ENCODE measurements at places on chromosomes 5 and 9.

- no peak for DNase-seq
These were observed 931 bp downstream of the FAM219A start for GRCh38 chr9:34457266-34458012.

- no peak for DNase-seq
These were observed 88.5 kb downstream of the ZNF618 start for GRCh38 chr9:113964495-113965170.

GRCh38 chr5:61402970-61403900 lies 71.2 kb downstream of the ZSWIM6 start:
- DNase-seq, result no peak

GRCh38 chr5:99544356-99544755 lies 615.5 kb upstream of the CHD1 start:
- DNase-seq, result no peak

- no peak for DNase-seq
These were observed 212.3 kb downstream of the DOCK8 start for GRCh38 chr9:426976-427375.

DNA sequence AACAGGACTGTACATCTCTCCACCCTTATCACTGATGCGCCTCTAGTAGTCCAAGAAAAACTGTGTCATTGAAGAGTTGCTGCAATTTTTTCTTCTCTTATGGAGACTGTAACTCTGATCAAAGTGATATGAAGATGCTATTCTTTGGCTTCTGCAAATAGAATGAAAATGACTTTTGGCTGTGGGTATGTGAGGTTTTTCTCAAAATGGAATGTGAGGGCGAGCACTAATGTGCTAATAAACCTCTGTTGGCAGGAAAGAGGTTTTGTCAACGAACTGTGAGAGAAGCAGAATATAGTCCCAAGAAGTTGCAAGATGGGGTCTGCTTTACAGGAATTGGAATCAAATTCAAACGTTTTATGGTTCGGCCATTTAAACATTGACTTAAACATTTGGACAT lies 252.0 kb upstream of the GAS1 start:
- DNase-seq, result no peak

GRCh38 chr9:92010705-92011536 lies 60.9 kb upstream of the ROR2 start:
- DNase-seq, result no peak

DNA sequence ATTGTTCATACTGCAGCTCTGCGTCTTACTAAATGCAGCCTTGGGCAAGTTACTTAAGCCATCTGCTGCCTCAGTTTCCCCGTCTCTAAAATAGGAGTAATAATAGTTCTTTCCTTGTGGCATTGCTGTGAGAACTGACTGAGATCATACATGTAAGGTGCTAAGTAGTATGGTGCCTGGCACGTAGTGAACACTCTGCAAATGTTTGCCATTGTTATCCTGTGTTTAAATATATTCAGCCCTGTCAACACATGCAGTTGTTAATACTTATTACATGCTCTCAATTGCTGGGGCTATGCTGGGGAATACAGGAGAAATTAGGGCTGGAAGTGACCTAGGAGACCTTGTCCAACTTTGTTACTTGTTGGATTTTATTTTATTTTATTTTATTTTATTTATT lies 105.2 kb upstream of the RAI14 start:
- DNase-seq, result no peak

DNA sequence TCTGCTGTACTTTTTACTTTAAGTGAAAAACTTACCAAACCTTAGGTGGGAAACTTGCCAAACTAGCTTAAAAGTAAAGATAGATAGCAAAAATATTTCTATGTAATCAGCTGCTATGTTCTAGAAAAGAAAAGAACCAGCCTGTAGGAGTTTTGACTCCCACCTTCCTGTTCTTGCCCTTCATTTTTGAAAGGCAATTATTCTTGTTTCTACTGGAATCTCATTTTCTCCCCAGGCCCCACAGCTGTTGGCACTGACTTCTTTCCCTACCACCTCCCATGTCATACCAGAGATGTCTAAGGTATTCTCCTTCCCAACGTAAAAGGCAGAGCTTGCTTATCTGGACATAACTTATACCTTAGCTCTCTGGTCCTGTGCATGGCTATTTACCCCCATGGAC lies 389.7 kb downstream of the ARHGEF28 start:
- DNase-seq, result no peak

DNA sequence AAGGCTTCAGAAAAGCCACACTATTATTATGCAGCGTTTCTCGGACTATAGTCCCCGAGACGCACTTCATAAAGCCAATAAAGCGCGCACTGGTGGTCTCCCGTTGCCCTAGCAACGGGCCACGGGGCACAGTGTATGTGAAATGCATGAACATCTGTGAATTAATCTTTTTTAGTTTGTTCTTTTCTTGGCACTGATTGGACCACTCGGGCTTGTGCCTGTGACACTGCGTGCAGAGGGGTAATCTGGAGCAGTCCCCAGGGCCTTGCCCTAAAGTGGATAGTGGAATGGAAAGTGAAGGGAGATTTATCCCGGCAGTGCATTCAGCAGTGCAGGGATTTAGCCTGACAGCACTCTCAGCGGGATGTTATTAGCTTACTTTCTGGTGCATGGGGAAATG lies 92.1 kb downstream of the TLE4 start:
- DNase-seq, result no peak

DNA sequence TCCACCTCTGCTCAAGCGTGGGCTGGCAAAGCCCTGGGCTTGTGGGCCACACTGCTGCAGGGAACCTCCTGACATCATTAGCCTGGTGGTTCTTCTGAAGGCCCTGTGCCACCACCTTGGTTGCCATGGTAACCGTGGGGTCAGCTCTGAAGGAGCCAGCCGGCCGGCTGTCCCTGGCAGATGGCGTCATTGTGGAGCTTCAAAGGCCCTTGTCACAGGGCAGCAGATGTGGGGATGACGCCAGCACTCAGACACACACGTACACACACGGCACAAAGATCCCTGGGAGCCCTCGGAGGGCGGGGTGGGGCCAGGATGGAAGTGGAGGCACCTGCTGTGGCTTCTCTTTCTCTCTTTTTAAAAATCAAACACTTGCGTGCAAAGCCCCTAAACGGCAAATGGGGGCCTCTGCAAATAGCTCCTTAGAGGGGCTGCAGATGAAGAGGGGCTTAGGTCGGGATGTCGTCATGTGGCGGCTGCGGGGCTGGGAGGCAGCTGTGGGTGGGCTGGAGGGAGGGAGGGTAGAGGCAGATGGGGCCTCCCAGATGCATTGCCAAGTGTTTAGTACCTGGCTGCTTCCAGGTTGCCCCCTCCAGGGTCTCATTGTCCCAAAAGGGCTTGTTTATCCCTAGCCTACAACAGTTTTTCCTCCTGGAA lies 19.5 kb upstream of the RPL26L1 start:
- DNase-seq, result no peak

DNA sequence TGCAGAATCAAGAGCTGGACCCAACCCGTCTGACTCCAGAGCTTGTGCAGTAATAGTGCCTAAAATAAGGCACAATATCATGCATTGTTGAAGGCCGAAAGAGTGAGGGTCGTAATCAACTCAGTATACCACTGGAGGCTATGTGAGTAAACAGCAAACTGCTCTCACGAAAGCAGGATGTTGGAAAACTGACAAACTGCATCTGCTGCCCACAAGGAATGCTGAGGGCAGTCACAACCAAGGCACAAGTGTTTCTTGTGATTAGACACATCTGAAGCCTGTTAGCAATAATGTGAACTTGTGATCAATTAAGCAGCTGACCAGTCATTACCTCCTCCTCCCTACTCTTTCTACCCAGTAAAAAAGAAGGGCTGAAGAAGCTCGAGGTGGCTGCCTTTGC lies 48.8 kb downstream of the TRPM3 start:
- DNase-seq, result peak; percentile 10

- DNase-seq, result no peak
These were observed 67.0 kb downstream of the PTTG1 start for GRCh38 chr5:160488394-160489325.

DNA sequence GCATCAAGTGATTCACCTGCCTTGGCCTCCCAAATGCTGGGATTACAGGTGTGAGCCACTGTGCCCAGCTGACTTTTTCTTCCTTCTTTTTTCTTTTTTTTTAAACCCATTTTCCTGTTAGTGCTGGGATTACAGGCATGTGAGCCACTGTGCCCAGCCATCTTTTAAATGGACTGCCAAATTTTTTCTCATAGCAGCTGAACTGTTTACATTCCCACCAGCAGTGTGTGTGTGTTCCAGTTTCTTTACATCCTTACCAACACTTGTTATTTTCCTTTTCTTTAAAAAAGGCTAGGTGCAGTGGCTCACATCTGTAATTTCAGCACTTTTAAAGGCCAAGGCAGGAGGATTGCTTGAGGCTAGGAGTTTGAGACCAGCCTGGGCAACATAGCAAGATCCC lies 76.9 kb downstream of the UBE2R2 start:
- no peak for DNase-seq

DNA sequence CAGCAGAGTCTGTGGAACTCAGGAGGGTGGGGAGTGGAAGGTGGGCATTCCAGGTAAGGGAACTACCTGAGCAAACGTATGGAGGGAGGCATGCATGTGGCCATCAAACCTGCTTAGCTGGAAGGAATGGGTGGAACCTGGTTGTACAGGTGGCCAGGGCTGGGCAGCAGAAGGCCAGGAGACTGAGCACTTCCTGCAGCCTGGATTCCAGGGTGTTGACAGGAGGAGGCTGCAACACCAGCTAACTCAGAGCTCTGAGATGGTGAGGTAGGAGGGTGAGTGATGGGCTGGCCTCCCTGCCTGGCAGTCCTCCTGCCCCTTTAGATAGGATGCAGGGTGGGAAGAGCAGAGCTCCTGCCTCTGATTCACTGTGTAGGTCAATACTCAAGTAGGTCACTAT lies 92.5 kb upstream of the CPEB4 start:
- no peak for DNase-seq

DNA sequence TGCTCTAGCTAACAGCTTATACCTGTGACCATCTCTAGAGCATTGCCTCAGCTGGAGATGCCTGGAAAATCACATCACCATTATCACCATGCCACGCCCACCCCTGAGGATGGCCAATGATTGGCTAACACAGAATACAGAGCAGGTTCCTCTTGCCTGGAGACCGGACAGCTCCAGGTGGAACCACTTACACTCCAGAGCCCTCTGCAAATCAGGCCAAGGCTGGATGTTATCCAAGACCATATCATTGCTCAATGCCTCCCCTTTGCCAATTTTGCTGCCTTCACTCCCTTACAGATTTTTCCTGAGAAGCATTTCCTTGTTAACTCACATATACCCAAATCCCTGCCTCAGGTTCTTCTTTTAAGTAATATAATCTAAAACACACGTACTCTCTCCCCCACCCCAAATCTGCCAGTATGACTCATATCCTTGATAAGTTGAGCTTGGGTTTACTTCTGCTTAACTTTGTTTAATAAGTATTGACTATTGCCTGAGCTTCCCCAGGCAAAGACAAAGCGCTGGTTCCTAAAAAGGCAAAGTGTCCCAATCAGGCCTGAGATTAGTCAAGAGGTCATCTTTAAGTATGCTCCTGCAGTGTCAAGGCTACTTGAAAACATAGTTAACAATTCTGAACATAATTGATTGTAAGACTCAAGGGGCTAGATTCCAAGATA lies 309.6 kb downstream of the EPB41L4A start:
- peak; percentile 98 for DNase-seq

- DNase-seq, result no peak
These were observed 29.0 kb downstream of the SARDH start for GRCh38 chr9:133709015-133709611.

DNA sequence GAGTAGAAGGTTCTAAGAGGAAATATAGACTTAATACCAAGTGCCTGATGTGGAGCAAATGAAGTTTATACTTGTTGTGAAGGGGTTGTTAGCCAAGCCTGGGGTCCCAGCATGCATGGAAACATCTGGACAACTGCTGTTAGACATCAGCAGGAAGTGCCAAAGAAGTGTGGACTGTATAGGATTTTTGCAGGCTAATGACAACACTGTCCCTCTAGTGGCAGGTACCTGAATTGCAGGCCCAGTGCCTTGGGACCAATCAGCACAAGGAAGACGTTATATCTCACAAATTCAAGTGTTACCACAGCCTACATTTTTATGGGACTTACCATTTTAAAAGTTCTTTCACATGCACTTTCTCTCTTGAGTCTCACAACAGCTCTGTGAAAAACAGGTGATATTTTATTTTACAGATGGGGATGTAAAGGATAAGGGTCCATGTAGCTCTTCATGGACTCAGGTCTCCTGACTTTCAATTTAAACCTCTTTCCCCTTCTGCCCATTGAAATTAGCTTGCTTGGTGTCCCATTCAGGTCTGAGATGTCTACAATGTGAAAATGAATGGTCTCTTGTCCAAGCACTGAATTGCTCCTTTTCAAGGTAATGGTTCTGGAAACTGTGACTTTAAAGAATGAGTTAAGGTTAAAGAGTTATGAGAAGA lies 89.0 kb upstream of the MAP1B start:
- peak; percentile 86 for DNase-seq

- DNase-seq, result no peak
These were observed 6.1 kb upstream of the OTP start for GRCh38 chr5:77644371-77645157.

DNA sequence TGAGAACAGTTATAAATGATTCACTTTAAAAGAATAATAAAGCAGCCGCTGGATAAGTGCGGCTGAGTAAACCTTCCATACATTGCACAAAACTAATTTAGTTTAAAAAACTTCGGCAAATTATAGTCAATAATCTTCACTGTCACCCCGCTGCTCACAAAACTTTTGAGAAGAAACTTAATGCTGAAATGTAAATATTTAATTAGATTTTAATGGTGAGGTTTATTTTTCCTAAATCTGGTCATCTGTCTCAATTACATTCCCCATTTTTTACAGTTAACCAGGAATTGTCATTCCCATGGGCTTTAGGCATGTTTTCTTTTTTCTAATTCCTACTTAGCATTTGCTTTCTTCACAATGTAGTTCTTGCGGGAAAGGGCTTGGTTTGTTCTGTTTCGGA lies 169.8 kb downstream of the CAAP1 start:
- no peak for DNase-seq

- peak; percentile 7 for DNase-seq
These were observed 229.8 kb downstream of the DRD1 start for GRCh38 chr5:175214152-175214551.

DNA sequence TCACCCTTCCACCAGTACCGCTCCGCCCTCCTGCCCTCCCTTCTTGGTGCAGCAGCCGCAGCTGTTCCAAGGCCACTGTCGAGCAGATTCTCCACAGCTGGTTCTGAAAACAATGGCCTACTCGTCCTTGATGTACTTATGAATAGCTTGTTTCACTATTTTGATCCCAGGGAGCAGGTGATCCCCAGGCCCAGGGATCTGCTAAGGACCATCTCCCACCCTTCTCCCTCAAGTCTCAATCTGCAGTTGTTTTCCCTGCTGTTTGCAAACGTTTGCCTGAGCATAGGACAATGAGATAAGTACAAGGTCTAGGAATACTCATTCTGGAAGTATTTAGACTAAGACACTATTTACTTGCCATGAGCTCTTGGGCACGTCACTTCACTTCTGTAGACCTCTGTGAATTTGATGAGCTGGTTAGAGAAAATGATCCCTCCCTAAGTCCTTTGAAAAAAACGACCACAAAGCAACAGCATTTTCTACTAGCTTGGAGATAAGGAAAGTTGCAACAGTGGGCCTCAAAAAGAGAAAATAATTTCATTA lies 1.8 kb downstream of the LURAP1L start:
- no peak for DNase-seq

Measured in HFF-Myc (cell line).